Spleen (tissue), 13 donors: ENCODE measurements at places on chromosomes 7 and 10. TPM values are rescaled to one million over a fixed set of nuclear protein-coding genes. Genes with fewer than 3 reads are reported as not detected.

DLX6 gene
- polyA plus RNA-seq: not detected

DNA sequence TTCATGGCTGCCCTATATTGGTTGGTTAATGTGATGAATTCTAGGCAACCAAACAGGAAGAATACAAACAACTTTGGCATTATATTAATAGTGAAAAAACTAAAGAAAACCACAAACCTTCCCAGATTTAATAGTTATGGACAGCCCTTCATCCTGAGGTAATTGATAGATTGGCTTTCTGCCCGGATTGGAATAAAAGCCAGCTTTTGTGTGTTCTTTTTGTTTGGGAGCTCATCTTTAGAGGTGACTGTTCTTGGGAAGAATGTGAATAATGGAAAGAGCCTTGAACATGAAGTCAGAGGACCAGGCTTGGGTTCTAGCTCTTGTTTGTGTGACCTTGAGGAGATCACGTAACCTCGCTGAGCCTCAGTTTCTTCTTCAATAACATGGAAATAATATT lies 92.3 kb downstream of the VTI1A start:
- DNase-seq: no peak

PMS2 gene
- polyA plus RNA-seq: 5.6 TPM

SLC13A1 gene
- not detected for polyA plus RNA-seq

- no peak for DNase-seq
Measured at GRCh38 chr7:19969859-19970493, 196.6 kb upstream of the TMEM196 start.
